DMS 273 treated with DMSO at 0.1 percent for 48 hours (cell line): ENCODE measurements at places on chromosomes 16 and 17.

GRCh38 chr16:30644334-30644830, 6.4 kb upstream of the PRR14 start:
- peak; percentile 16 for DNase-seq

DNA sequence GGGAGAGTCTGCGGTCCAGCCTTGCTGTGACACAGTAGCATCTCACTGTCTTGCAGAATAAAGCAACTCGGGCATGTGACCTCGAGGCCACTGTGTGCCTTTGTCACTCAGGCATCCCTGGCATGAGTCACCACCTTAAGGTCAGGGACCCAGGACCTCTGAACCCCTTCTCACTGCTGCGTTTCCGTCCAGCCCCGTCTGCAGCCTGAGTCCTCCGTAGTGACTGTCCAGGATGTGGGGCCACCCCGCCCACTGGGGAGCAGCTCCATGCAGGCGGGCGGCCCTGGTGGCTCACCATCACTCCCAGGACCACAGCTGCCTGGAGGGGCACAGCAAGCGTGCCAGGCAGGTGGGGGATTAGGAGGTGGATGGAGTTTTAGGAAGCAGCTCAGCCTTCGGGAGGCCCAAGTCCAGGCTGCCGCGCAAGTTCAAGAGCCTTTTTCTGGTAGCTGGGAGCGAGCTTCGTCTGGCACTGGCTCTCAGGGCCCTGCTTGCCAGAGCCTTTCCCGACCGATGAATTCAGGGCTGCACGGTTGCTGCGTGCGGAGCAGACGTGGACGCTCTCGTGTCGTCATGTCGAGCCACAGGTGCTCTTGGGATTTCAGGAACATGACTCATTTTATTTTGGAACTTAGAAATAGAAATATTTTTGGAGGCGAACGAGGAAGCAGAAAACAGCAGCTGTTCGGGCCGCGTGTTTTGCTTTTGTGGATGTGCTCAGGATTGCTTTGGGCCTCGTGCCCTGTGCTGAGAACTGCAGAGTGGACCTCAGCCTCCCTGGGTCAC, 16.8 kb downstream of the KCTD5 start:
- DNase-seq: no peak

DNA sequence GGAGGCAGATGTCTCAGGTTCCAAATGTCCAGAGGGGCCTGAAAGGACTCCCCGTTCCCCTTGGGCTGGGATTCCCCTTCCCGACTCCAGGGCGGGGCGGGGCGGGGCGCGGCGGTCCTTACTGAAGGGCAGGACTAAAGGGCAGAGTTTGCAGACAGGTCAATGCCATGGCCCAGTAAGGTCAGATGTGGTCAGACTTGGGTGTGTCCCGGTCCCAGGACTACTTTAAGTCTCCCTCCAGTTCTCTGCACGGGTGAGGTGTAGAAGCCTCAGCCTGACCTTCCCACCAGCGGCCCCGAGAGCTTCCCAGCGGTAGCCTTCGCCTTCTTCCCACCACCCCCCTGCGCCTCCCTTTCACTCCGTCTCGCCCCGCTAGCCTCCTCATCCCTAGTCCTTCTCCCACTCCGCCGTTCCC, 532 bp downstream of the KDM6B start:
- DNase-seq: no peak

DNA sequence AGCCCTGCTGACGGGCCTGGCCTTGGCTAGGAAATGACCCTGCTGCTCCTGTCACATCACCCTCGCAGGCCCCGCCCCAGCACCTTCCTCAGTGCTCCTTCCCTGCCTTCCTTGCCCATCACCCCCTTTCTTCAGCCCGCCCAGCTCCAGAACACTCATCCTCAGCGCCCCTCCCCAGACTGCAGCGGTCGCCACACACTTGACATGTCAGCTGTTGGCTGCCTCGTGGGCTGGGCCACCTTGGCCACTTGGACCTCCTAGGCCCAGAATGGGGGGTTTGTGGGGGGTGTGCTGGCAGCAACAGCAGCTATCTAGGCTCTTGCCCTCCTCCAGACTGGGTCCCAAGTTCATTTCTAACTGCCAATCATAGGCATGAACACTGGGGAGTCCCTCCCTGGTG, 10.6 kb downstream of the ELMO3 start:
- no peak for DNase-seq

GRCh38 chr16:50960517-50961202, 190.4 kb downstream of the SALL1 start:
- no peak for DNase-seq

- no peak for DNase-seq
Measured at GRCh38 chr17:64498308-64499203, 1.7 kb upstream of the POLG2 start.

- DNase-seq: no peak
Measured at GRCh38 chr17:66690166-66690565, 144.8 kb upstream of the CACNG5 start.

DNA sequence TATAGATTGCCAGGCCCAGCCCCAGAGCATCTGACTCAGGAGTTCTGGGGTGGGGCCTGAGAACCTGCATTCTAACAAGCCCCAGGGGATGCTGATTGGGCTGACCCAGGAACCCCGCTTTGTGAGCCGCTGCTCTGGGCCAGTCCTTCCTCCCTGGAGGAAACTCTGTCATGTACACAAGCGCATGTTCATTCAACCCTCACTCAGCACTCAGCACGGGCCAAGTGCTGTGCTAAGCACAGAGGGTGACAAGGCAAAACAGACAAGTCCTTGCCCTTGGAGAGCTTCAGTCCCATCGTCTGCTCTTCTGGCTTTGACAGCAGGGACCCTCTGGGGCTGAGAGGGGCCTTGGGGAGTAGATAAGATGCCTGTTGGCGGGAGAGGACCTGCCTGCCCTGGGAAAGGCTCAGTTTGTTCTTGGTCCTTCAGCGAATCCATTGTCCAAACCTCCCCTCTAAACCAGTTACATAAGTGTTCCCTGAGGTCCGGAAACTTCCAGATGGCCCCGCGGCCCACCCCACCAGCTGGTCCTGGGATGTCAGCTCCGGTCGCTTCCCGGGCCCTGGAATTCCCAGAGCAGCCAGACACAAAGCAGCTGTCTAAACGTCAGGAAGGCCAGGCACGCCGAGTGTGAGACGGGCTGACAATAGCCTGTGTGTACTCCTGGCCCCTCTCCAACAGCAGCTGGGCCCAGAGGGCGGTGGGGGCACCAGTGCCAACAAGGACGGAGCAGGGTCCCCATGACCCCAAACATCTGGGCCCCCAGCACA, 88.8 kb downstream of the ZDHHC7 start:
- no peak for DNase-seq

- no peak for DNase-seq
Measured at GRCh38 chr17:82911822-82912221, 72.0 kb upstream of the ZNF750 start.

DNA sequence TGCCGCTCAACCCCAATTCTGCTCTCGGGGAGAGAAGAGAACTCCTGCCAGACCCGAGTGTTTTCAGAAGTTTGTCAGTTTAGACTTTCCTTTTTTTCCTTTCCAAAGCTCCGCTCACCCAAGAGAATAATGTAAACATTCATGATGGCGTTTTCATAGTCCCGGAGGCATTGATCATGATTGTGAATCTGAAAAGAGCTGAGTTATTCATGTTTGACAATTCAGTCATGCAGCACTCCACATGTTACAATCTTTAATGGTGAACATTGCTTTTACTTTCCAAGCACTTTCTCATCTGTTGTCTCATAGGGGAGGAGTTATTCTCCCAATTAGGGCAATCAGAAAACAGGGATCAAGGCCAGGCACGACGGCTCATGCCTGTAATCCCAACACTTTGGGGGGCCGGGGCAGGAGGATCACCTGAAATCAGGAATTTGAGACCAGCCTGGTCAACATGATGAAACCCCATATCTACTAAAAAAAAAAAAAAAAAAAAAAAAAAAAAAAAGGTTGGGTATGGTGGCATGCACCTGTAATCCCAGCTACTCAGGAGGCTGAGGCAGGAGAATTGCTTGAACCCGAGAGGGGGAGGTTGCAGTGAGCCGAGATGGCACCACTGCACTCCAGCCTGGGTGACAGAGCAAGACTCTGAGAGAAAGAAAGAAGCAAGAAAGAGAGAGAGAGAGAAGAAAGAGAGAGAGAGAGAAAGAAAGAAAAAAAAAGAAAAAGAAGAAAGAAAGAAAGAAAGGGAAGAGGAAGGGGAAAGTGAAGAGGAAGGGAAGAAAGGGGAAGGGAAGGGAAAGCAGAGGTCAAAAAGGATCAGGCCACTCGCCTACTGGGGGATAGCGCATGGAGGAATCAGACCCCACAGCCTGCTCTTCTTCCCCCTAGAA, 70.0 kb upstream of the TNRC6C start:
- DNase-seq: no peak

GRCh38 chr17:61594294-61594825, 3.3 kb upstream of the NACA2 start:
- DNase-seq: no peak

DNA sequence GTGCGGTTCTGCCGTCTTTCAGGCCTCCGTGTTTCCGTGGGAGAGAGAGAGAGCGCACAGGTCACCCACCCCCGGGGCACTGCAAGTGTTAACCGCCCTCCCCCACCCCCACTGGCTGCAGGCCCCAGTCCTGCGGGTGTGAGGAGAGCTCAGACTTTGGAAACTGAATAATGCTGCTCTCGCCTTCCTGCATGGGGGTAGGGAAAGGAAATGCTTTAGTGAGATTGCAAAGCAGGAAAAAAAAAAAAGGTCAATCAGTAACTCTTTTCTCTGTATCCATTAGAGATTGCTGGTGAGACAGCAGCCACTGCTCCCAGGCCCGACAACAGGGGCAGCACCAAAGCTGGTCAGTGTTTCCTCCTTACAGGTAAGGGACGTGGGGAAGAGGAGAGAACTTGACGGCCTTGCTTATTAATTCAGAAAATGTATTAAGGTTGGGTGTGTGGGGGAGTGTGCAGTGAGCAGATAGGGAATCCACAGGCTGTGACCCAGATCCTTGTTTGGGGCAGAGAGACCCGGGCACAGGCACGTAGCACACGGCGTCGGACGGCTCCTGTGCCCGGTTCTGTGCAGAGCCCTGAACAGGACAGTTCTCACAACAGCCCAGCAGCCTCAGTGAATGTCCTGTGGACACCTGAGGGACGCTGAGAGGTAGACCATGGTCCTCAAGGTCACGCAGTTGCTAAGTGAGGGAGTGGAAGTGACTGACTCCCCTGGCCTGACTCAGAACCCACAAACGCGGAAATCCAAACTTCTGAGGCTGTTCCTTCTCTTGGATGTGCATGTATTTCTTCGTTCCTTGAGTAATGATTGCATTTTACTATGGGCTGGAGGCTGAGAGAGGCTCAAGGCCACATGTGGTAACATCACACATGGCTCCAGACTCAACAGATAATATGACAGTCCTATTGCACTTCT, 156.5 kb downstream of the FOXL1 start:
- no peak for DNase-seq

DNA sequence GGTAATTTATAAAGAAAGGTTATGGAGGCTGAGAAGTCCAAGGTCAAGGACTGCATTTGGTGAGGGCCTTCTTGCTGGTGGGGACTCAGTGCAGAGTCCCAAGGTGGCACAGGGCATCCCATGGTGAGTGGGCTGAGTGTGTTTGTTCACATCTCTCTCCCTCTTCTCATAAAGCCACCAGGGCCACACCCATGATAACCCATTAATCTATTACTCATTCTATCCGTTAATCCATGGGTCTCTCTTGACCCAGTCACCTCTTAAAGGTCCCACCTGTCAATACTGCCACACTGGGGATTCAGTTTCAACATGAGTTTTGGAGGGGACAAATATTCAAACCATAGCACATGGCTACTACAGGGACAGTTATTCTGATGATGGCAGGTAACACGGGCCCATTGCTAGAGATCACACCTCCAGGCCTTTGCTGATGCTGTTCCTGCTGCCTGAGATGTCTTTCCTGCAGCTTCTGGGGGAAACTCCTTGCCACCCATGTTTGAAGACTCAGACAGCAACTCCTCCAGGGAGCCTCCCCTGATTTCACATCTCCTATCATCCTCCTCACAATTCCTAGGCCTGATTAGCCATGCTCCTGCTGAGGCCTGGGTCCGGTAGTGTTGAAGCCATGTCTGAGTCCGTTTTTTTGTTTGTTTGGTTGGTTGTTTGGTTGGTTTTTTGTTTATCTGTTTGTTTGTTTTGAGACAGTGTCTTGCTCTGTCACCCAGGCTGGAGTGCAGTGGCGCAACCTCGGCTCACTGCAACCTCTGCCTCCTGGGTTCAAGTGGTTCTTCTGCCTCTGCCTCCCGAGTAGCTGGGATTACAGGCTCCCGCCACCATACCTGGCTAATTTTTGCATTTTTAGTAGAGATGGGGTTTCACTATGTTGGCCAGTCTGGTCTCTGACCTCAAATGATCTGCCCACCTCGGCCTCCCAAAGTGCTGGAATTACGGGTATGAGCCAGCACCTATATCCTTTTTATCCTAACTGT, 16.1 kb downstream of the SOCS1 start:
- DNase-seq: no peak

DNA sequence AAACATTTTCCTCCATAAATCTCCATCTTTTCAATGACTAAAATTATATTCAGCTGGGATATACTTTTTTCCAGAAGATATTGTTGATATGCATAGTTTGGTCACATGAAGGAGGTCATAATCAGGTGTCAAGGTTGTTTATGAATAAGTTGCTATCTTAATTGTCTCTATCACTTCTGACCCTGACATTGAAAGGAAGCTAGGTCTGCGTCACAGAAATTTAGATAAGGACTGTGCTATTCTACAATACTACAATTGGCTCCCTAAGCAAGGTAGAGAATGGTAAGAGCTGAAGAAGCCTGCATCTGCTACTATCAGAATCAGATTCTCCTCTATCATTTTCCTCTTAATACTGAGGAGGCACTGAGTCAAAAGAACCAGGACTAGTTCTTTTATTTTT, 67.5 kb downstream of the CACNG1 start:
- DNase-seq: no peak

DNA sequence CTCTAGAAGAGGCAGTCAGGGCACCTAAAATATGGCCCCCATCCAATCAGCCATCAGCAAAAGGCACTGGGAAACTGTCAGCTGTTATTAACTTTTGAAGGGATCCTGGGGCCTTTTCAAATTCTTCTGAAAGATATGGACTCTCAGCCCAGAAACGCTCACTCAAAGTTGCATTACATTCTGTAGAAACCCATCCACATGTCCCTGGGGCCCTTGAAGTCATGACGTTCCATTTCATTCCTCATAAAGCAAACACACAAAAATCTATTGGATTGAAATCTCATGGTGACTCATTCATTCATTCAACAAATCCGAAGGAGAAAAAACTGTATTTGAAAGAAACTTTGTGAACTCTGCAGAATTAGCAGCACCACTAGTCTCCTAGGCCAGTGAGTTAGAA, 215.3 kb downstream of the C16orf95 start:
- no peak for DNase-seq

- DNase-seq: no peak
Measured at GRCh38 chr16:23803591-23804123, 32.1 kb upstream of the PRKCB start.

- no peak for DNase-seq
Measured at GRCh38 chr16:88338111-88338510, 44.6 kb upstream of the ZNF469 start.
